ENCODE measurements at places on chromosomes 4 and X.

GRCh38 chr4:40196724-40197281 lies at the start of gene RHOH:
Gene RHOH (plus strand): TSS chr4:40197031. CDS start chr4:40243387, 46,356 bp downstream.
- no peak for ATAC-seq

DNA sequence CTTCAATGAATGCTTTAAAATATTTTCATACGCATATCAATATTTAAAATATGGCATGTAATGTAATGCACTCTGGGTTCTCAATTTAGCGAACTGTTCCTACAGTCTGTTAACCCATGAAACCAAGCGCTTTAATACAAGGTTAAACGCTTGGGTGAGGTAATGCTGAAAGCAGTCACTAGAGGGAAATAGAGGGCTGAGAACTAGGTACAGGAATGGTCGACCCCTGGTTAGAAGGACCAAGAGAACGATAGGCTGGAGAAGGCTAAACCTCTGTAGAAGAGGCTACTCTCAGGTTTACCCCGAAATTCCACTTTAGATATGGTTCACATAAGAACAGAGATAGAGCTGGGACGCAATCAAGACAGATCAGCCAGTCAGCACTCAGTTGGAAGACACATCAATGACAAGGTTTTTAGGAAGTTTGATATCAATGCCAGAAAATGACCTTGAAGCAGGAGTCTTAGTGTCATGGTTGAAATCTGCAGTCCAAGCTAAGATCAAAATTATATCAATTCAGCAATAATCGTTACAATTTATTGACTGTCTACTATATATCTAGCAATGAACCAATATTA lies 26.9 kb downstream of the ARSJ start:
- ATAC-seq = no peak

DNA sequence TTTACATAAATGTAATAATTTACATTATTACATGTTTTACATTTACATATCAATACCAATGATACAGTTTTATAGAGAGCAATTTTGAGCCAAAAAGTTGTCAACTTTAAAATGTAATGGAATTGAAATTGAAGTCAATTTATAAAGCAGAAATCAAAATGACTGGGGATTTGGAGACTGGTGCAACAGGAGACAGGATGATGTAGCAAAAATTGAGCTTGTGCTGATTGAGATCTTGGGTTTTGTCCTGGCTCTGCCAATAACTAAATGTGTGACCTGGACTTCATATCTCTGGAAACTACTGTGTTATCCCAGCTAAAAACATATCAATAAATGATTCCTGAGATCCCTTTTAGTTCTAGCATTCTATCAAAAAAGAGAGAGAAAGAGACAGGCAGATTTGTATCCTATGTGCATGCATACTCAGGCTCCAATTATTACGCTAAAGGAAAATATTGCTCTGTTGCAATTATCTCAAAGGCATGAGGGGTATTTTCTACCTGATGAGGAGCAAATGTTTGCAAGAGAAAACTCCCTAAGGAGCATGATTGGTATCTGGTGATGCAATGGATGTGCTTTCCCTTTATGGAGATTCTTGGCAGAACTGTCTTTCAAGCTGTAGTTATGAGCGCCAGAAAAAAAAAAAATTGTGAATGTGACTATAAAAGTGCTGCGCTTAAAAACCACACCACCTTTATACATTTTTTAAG lies 14.7 kb downstream of the EXOC1L start:
- no peak for ATAC-seq

GRCh38 chrX:100864657-100865391 lies 9.3 kb downstream of the NOX1 start:
- ATAC-seq = no peak

- ATAC-seq = peak; percentile 81
Measured at GRCh38 chrX:154136627-154137161, 7.3 kb upstream of the OPN1LW start.

DNA sequence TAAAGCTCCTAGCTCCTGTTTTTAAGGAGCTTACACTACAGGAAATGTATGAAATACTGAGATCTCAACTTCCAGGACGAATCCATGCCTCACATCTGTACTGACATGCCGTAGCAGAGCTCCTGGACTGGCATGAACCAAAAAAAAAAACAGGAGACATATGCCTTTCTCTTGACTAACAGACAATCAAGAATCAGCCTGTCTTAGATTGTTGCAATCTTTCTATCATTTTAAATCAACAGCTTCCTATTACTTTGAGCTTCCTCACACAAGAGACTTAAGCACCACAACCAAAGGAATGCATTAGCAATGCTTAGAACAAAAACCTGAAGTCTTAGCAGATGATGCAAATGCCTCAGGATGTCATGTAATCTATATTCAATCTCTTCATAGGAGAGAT lies 34.7 kb upstream of the AREG start:
- ATAC-seq = no peak

- no peak for ATAC-seq
Measured at GRCh38 chrX:1212532-1212931, at the start of gene CRLF2. Gene CRLF2 (minus strand): TSS chrX:1212649. CDS start chrX:1212634, 15 bp downstream.

- no peak for ATAC-seq
Measured at GRCh38 chr4:15562114-15562513, 92.4 kb downstream of the CC2D2A start.

DNA sequence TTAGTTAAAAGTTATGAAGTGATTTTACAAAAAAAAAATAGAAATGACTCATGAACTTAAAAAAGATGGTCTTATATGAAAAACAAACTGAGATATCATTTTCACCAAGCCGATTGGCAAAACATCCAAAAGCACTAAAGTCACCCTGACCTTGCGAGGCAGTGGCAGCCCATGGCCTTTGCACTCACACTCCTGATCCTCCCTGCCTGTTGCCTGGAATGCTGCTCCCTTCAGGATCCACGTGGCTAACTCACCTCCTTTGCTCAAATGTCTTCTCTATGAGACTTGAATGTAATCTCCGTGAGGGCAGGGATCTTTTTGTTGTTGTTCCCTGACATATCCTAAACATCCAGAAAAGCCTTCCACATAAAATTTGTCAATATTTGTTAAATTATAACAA lies 106.4 kb downstream of the RAPGEF2 start:
- no peak for ATAC-seq
